NCI-H2171 treated with DMSO at 0.1 percent for 48 hours (cell line): ENCODE measurements at places on chromosomes 5 and 9.

- no peak for DNase-seq
Measured at GRCh38 chr9:117763314-117763713, 59.1 kb downstream of the TLR4 start.

GRCh38 chr9:72384710-72385485 lies 19.9 kb upstream of the ZFAND5 start:
- DNase-seq, result peak; percentile 28

GRCh38 chr5:3024126-3024525 lies 272.6 kb upstream of the IRX2 start:
- no peak for DNase-seq

GRCh38 chr5:173745123-173745522 lies 128.7 kb upstream of the BOD1 start:
- DNase-seq, result no peak

DNA sequence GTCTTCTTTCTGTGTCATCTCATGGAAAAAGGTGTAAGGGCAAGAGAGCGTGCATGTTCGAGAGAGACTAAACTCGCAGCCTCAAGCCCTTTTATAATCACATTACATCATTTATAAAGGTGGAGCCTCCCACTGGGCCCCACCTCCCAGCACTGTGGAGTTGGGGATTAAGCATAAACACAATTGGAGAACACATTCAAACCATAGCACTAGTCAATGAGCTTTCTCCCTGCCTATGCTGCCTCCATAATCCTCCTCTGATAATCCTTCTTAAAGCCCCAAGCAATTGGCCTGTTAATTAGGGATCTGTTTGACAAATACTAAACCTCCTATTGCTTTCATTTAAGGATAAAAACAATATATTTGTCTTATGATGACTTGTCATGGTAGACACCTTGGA lies 99.6 kb downstream of the NMUR2 start:
- DNase-seq, result no peak

- DNase-seq, result no peak
Measured at GRCh38 chr5:169499990-169500505, 83.5 kb upstream of the SPDL1 start.

- DNase-seq, result peak; percentile 42
Measured at GRCh38 chr9:121278477-121279261, 10.7 kb downstream of the GSN start.

GRCh38 chr5:151141535-151141934 lies 16.0 kb downstream of the ANXA6 start:
- DNase-seq, result no peak

DNA sequence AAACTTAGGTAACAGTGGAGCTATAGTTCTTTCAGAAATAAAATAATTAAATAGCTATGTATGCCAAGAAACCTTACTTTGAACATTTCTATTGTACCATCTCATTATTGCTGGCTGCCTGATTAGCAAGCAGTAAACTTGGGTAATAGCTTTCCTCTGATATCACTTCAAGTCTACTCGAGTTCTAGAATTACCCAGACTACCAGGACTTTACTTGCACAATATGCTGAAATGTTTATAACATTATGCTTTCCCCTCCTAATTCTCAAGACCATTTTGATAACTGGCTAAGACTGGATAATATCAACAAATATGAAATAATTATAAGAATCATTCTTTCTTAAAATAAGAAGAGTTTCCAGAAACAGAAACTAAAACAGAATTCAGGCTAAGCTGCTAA lies 512.6 kb downstream of the RAB3C start:
- no peak for DNase-seq

- DNase-seq, result peak; percentile 80
Measured at GRCh38 chr5:102296178-102296817, at the start of gene SLCO4C1. Gene SLCO4C1 (minus strand): TSS chr5:102296284. CDS start chr5:102296262, 22 bp downstream.

- no peak for DNase-seq
Measured at GRCh38 chr9:26775391-26775790, 117.2 kb downstream of the CAAP1 start.

DNA sequence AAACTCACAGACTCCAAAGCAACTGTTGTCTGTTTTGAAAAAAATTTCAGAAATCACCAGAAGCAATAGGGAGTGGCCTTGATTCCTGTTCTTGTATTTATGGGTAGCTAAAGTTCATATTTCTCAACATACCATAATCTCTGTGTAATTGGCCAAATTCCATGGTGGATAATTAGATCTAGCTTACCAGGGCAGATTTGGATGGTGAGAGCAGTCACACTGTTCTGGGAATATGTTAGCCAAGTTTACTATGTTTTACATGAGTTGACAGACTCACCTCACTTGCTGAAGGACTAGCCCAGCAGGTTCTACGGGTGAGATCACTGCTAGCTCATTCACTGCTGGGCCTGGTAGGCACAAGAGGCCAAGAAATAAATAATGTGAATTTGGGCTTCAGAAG lies 32.7 kb upstream of the CDKN2B start:
- DNase-seq, result no peak

DNA sequence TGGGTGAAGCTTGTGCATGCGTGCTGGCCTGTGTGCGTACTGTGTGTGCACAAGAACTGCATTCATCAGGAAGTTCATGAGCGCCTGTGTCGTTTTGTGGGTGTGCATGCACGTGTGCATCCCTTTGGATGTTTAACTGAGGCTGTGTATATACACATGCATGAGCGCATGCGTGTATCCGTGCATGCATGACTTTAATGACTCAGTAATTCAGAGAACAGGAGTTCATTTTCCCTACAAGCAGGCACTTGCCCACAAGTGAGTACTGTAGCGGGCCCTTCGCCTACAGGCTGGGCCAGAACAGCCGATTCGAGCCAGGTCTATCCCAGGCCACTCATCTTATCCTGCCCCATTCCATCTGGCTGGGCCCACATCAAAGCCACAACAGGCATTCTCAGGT lies 29.8 kb downstream of the CORO2A start:
- peak; percentile 63 for DNase-seq

DNA sequence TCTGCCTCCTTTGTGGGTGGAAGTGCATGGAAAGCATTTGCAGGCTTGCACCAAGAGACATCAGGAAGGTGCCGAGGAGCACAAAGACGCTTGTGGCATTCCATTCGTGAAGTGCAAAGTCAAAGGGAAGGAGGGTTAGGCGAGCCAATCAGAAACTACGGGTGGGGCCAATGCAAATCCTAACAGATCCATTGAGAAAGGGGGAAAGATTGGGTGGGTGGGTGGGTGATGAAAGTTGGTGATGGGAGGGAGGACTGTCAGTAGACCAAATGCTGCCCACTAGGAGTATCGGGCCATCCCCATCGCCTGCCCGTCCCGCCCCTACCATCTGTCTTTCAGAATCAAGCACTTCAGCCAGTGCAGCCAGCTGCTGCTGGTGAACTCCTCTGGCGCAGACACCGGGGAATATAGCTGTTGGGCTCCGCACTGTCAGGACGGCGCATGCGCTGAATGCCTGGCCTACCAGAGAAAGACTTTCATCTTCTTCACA lies 17.1 kb upstream of the ANXA6 start:
- peak; percentile 83 for DNase-seq

GRCh38 chr5:15238006-15238405 lies 262.0 kb upstream of the FBXL7 start:
- no peak for DNase-seq

DNA sequence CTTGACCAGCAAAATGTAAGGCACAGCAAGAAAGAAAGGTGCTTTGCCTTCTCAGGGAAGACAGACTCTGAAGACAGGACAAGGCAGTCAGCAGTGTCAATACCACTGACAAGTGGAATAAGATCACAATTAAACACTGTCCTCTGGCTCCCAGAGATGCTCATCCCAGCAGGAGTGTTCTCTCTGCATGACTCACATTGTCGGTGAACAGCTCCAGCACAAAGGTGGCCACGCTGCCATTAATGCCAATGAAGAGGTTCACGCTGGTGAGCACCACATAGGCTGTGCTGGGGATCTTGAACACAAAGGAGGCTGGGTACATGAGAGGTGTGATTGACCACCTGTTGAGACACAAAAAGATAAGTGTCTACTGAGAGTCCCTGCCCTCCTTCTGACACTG lies 31.9 kb downstream of the NIPSNAP3B start:
- no peak for DNase-seq

DNA sequence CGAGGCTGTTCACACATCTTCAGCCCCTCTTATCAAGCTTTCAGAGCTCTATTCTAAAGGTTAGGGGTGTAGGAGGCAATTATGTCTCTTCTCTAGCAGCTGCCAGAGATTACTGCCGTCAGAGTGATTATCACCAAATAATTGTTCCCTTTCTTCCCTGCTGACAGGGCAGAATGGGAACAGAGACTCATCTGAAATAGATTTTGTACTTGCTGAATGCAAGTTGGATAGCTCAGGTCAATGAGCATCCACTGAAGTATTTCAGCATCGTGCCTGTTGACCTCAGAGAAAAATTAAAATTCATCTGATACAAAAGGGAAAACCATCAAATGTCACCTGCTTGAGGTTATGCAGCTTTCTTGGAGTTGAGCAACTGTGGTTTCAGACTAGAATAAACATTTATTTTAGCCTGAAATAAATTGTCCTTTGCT lies 213.7 kb upstream of the MAP3K1 start:
- DNase-seq, result no peak

DNA sequence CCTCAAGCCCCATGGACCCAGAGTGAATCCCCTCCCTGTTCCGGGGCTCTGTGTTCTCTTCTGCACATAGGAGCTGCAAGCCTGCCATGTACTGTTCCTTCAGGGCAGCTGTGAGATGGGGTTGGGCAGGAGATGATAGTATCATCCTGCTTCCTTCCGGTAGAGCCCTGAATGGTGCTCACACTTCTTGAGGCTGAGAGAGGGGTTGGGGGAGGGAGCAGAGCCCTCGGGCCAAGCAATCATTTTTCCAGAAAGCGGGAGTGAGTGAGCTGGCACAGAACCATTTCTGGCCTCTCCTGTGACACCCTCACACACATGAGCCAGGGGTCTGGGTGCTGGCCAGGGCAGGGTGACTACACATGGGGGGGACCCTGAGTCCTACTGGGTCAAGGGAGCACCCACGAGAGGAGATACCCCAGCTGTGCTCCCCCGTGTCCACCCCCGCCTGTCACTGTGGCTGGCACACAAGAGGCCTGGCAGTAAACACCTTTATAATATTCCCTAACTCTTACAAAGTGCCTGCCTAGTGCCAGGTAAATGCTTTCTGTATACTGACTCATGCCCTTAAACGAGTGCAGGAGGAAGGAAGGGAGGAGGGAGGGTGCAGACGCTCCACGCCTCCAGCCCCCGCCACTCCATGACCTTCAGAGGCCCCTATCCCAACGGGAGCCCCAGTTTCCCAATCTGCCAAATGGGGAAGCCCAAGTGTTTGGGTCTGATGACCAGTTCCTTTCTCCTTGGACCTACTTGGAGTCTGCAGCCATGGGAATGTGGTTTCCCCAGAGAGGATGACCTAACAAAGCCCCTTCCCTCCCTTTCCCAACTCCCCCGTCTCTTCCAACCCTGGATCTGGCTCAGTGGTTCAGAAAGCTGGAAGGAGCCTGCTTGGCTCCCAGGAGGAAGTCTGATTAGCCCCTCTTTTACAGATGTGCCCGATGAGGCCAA lies 15.5 kb downstream of the AKNA start:
- no peak for DNase-seq

- DNase-seq, result no peak
Measured at GRCh38 chr5:133731951-133732350, 119.6 kb upstream of the FSTL4 start.

- no peak for DNase-seq
Measured at GRCh38 chr9:96564217-96564616, 55.4 kb downstream of the CDC14B start.

DNA sequence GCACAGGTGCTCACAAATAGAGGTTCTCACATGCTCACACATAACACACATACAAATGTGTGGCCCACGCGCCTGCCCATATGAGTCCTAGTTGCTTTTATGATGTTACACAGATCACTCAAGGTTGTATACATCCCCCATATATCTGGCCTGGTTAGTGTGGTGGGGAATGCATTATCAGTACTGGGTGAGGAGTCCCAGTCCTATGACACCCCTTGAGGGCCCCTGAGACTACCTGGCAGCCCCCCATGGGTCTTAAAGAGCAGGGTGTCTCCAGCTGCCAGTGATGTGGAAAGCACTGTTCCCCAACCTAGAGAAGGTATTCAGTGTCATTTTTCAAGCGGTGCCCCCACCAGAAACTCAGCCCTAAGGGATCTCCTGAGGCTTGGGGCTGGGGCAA lies 2.8 kb upstream of the HAND1 start:
- no peak for DNase-seq

DNA sequence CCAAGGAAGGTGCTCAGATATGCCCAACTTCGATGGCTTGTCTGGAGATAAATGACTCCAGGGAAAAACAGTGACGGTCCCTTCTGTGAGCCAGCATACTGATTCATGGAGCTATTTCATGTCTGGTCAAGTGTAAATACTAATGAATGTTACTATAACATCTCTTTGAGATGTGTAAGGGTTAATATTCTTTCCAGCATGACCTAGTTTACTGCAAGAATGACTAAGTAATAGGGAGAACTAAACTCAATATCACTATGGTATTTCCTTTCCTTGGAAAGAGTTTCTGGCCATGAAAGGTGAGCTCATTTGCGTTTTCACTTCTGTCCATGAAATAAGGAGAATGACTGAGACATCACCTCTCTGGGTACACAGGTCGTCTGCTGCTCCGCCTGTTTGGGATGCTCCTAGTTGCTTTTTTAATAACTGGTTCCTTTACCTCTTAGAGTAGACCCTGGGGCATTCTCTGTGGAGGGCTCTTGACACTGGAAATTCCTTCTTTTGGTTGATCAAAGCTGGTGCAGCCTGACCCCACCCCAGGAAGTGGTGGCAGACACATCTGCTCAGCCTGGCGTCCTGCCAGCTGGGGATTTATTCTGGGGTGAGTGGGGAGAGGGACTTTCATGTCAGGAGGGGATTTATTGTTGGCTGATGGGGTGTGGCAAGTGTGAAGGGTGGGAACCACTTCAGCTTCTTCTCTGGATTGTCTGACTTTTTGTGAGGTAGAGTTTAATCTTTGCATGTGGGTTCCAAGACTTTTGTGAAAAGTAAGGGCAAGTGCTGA lies 250.0 kb upstream of the MPDZ start:
- peak; percentile 52 for DNase-seq

DNA sequence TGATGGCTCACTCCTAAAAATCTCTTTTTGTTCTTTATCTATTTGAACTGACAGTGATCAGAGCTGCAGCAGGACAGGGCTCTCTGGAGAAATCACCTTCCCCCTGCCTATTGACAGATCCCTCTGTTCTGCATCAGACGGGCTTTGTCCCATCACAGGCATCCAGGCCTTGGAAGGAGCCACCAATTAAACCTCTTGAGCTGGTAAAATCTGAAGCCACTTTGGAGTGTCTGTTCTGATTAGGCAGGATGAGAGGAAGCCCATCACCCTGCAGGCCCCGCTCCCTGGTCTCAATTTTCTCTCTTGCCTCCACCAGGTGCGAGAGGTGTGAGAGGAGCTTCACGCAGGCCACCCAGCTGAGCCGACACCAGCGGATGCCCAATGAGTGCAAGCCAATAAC lies 97.7 kb downstream of the PRDM6 start:
- no peak for DNase-seq
